ENCODE measurements at places on chromosomes 1 and 21.

- no peak for DNase-seq
Measured at GRCh38 chr1:63592536-63593302, 492 bp upstream of the PGM1 start.

- no peak for DNase-seq
Measured at GRCh38 chr1:158687037-158687436, 522 bp upstream of the SPTA1 start.

- DNase-seq = no peak
Measured at GRCh38 chr1:203630697-203631096, 4.1 kb downstream of the ATP2B4 start.

DNA sequence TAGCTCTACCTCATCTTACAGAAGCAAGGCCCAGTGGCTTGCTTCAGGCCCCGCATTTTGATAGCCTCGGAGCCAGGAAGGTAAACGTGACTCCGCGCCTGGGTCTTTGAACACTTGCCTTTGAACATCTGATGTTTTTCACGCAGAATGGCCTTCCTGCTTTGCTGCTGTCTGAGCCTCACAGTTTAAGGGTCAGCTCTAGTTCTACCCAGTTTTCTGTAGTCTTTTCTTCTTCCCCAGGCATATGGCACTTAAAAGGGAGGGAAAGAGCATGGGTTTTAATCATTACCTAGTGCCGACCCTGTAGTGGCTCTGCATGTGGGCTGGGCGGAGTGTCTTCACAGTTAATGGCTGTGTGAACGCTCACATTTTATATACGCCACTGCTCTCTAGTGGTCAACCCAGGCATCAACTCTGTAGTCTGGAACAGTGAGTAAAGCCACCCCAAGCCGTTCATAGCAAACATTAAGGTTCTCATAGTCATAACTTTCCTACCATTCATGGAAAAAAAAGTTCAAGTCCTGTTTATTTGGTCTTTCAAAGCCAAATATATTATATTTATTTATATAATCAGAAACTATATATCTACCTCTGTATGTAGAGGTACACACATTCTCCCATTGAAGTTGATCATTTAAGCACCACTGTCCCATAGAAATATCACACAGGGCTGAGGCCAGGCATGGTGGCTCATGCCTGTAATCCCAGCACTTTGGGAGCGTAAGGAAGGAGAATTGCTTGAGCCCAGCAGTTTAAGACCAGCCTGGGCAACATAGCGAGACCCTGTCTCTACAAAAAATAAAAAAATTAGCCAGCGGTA, 78.1 kb downstream of the IER5 start:
- peak; percentile 71 for DNase-seq

- DNase-seq = no peak
Measured at GRCh38 chr1:31734582-31735107, 29.5 kb downstream of the ADGRB2 start.

- DNase-seq = no peak
Measured at GRCh38 chr1:224670506-224670905, 54.4 kb downstream of the CNIH3 start.

- DNase-seq = no peak
Measured at GRCh38 chr1:112666946-112667345, 7.5 kb upstream of the MOV10 start.
